ENCODE measurements at places on chromosomes 2 and 18.
A peak's percentile ranks its signal among the peaks of the same experiment; 100 is the strongest.

DNA sequence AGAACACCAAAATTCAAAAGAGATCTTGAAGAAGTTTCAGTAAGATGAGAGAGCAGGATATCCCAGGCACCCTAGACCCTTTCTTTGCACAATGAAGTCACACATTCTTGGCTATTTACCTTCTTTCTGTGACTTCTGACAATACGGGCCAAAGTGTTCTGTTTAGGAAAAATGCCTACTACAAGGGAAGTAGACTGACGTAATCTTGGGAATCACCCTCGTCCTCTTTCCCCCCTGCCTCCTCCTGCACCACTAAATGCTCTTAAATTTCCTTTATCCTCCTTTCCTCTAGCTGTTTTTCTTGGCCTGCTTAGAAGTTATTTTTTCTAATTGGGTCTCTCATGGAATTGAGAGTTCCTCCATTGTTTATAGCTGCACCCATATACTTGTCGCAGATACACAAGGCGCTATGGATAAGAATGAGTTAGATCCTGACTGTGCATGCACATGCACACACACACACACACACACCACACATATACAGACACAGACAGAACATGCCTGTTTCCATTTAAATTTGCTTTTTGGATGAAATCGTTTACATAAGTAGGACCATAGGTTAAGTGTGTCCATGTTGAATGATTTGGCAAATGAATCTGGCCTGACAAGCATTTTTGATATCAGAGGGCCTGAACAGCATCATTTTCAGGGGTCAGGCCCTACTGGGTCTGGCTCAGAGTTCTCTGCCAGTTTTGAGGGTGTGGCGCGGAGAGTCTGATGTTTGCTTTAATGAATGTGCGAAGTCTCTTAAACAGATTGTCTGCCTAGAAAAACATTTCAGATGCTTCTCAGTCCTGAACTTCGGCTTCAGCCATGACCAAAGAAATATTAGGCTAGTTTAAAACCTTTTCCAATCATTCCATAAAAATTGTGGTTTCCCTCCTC, 131.9 kb upstream of the NT5C1B start:
- DNase-seq = no peak

GRCh38 chr2:217412277-217412676, 552.4 kb upstream of the TNP1 start:
- DNase-seq = no peak

GRCh38 chr18:37694516-37694915, 128.9 kb upstream of the CELF4 start:
- DNase-seq = no peak

DNA sequence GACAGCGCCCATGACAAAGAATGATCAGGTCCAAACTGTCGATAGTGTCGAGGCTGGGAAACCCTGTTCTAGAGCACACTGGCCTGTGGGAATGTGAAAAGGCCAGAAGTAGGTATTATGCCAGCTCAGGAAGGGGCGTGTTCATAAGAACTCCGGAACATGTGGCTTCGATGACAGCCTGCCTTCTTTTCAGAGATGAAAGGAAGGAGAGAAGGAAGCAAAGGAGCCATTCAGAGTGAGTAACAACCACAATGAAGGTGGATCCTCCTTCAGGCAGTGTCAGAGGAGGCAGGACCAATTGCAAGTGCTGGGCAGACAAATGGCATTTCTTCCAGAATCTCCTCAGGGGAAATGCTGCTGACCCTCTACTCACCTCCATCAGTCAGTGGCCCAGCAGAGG, 58.5 kb downstream of the NCKAP5 start:
- no peak for DNase-seq

DNA sequence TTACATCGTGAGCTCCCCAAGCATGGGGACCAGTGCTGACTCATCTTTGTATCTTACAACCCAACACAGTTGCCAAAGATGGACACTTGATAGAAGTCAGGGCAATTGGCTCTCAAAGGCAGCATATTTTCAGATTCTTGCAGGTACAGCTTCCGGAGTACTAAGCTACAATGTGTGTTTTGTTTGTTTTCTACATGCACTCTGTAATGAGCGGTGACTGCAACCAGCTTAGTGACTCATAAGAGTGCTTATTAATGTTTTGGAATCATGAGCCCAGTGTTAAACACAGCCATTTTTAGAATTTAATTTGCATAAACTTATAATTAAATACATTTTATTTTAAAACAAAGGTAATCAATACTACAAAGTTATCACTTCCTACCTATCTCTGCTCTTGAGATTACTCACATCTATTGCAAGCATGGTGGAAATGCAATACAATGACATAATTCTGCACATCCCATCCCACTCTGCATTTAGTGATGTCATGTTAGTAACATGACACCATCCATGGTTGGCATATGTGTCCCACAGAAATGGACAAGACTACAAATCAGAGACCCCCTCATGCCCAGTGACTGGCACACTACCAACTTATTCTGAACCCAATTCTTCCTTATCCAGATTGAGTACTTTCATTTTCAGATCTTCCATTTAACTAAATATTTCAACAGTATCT, 399.8 kb upstream of the ST6GAL2 start:
- DNase-seq = no peak

DNA sequence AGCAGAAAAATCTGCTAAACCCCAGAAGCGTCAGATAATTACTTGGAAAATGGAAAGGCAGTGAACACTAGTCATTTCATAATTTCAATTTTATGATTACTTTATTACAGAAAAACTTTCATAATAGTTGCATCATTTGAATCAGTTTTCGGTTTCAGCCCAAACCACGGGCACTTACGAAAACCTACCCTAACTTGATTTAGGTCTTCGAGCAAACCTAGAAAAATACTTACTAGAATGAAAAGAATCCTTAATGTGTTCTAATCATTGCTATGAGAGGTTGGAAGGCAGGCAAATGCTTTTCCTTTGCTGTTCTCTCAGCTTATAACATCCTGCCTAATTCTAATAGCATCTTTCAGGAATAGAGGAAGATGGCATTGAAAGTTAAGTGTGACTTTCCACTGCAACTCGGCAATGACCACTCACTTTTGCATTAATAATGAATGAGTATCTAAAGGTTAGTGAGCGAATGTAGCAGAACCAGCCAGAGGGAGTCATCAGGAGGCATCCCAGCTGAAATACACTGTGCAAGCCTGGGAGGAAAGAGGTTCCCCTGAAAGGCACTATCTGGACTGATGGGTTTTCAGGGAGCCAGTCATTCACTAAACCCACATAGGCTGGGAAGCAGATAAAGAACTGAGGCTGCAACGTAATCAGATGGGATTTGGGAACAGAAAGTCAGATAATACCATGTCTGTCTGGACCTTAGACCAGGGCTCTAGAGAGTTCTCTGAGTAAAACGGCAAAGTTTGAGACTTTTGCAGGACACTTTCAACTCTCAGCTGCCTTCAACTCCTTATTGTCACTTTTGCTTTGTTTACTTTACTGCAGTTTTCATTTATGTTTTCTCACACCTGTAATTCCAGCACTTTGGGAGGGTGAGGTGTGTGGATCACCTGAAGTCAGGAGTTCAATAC, 520.8 kb downstream of the RNF144A start:
- no peak for DNase-seq

DNA sequence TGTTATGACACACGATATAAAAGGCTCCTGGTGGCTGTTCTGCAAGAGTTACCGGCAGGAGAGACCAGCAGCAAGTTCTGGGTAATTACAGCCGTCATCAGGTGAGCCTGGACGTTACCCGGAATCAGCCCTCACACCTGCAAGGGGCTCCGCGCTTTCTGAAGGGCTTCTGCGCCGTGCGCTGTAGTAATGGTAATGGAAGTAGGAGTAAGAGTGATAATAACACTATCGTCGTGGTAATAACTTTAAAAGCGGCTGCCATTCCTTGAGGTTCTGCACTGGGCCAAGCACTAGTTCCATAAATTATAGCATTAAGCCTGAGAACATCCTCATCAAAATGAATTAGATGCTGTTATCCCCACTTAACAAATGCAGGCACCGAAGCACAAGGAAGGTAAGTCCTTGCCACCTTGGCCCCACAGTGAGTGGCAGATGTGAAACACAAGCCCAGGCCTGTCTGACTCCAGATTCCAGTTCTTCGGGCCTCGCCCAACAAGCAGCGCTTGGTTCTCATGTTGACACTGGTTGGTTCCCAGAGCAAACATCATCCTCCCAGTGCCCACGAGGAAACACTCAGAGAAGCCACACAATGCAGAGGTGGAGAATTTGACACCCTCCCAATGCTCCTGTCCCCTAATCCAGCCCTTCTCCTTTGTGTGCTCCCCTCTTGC, 205.2 kb downstream of the EIPR1 start:
- peak; percentile 37 for DNase-seq

GRCh38 chr2:10709290-10709939, 12.0 kb upstream of the ATP6V1C2 start:
- DNase-seq = peak; percentile 20

- DNase-seq = no peak
Observed at GRCh38 chr2:25421820-25422411, 80.2 kb upstream of the DNMT3A start.

DNA sequence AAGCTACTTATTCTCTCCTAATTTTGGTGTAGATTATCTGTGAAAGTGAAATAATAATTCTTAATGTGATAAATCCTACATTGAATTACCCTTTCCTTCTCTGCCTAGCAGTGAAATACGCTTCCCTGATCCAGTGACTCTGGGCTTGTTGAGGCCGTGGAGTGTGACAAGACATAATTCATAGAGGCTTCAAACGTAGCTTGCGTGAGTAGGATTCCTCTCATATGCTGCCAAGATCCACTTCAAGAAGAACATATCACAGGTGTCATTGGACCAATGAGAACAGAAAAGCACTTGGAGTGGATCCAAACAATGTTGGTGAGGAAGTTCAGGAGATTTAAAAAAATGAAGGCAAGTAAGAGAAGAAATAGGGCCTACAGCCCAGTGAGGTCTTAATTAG, 221.3 kb upstream of the TMEFF2 start:
- DNase-seq = no peak

- DNase-seq = no peak
Observed at GRCh38 chr2:136015699-136016098, 30.3 kb upstream of the DARS1 start.

Measured in T47D (cell line).